ENCODE measurements at places on chromosomes 3 and 15.

DNA sequence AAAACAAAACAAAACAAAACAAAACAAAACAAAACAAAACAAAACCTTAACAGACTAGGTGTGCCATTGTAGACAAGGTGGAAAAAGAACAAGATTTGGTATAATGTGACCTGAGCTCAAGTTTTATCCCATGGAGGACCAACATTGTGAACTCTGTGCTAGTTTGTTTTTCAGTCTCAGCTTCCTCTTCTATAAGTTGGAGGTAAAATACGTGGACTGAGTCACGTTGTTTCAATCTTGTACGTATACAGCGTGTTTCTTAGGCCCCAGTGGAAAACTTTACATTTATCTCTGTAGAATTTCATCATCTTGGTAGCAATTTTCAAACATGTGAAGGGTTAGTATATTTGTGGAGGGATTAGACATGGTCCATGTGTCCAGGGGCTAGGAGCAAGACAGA is 261.6 kb downstream of the CD47 start:
- DNase-seq, result no peak

DNA sequence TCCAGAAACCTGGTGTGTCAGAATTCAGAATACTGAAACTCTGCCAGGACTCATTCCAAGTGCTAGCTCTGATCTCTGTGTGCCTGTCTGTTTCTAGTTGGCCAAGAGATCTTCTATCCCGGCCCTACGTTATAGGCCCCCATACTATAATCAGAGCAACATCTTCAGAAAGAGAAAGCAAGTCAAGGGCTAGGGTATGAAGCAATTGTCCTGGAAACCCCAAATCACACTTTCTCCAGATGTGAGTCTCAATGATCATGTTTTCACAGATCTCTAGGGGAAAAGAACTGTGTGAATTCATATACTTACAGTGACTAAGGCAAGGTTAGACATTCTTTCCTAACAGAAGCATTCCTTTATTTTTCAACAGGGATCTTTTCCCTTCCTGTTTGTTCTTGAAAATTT is 309.7 kb downstream of the SLC9A9 start:
- DNase-seq, result no peak

- DNase-seq, result no peak
These were observed 191.6 kb downstream of the GAP43 start for GRCh38 chr3:115814778-115815380.

GRCh38 chr3:93923006-93923405 is 50.7 kb downstream of the PROS1 start:
- no peak for DNase-seq

- DNase-seq, result no peak
These were observed 73.3 kb upstream of the ATP13A5 start for GRCh38 chr3:193451902-193452301.

GRCh38 chr3:179278932-179279693 is 28.2 kb upstream of the KCNMB3 start:
- no peak for DNase-seq

DNA sequence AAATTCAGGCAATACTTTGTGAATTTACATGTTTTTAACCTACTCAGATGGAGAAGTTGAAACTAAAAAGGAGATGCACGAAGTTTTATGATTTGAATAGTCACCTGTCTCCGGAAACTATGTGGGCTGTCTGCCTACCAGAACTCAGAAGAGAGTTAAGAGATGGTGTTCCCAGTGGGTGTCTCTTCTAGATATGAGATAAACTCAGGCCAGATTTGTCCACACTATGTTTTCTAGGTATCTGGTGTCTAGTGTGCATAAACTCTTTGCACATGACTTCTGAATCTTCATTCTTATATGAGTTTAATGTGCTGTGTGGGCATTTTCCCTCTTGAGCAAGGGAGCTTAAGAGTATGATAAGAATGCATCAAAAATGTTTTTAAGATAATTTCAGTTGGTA is 222.8 kb downstream of the FOXP1 start:
- no peak for DNase-seq

DNA sequence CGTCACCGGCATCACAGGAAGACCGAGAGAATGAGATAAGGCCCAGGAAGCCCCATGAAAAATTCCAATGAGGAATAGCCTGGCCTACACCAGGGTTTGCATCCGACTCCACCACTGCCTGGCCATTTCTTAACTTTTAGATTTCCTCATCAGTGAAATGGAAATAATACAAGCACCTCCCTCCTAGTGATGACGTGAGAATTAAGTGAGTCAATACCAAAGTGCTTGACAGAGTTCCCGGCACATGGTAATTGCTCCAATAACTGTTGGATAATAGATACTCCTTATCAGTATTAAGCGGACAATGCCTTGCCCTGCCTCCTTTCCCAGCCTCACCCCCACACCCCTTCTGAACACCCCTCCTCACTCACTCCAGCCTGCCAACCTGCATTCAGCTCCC is 105.4 kb downstream of the TLE3 start:
- no peak for DNase-seq

GRCh38 chr15:80179025-80179759 is 26.4 kb downstream of the FAH start:
- DNase-seq, result no peak

GRCh38 chr3:166125179-166125578 is 288.0 kb upstream of the BCHE start:
- DNase-seq, result no peak

- no peak for DNase-seq
These were observed 4.9 kb downstream of the MNS1 start for GRCh38 chr15:56460071-56460470.

DNA sequence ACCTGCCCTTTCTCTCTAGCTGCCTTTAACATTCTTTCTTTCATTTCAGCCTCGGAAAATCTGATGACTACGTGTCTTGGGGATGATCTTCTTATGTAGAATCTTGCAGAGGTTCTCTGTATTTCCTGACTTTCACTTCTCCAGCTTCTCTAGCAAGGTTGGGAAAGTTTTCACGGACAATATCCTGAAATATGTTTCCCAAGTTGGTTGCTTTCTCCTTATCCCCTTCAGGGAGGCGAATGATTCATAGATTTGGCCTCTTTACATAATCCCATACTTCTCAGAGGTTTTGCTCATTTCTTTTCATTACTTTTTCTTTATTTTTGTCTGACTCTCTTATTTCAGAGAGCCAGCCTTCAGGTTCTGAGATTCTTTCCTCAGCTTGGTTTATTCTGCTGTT is 62.1 kb upstream of the CCDC54 start:
- DNase-seq, result no peak

- DNase-seq, result no peak
These were observed 18.5 kb downstream of the IGF1R start for GRCh38 chr15:98666841-98667240.

GRCh38 chr3:55567615-55568014 is 80.5 kb upstream of the WNT5A start:
- no peak for DNase-seq

- DNase-seq, result no peak
These were observed 104.9 kb upstream of the NEDD4 start for GRCh38 chr15:56098195-56098863.

GRCh38 chr3:54988838-54989630 is 61.2 kb upstream of the LRTM1 start:
- DNase-seq, result no peak

DNA sequence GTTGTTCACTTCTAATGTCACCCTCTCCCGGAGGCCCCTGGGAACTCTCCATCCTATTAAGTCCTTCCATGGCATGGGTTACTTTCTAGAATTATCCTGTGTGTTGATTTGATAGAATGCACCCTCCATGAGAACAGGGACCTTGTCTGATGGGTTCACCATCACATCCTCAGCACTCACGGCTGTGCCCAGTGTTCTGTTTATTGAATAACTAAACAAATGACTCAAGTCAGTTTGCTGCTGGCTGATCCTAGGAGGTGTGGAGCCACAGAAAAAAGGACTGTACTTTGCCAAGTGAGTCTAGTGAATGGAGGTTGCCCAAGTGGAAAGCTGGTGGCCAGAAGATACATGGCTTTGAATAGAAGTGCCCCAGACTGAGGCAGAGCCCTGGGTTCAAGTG is 48.5 kb upstream of the RAB6B start:
- no peak for DNase-seq

DNA sequence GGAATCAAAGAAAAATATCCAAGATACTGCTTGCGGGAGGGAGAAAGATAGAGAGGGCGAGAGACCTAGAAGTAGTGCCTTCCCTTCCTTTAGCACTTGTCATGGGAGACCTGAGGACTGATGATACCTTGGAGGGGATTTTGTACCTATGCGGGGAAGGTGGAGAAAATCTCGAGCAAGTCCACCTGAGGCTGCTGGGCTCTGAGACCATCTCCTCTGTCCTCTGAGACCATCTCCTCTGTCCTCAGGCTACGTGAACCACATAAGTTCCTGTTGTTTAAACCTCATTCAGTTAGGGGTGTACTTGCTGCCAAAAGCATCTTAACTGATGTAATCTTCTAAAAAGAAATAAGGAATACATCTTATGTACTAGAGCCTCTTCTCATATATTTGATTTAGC is 164.9 kb downstream of the NR2F2 start:
- no peak for DNase-seq

DNA sequence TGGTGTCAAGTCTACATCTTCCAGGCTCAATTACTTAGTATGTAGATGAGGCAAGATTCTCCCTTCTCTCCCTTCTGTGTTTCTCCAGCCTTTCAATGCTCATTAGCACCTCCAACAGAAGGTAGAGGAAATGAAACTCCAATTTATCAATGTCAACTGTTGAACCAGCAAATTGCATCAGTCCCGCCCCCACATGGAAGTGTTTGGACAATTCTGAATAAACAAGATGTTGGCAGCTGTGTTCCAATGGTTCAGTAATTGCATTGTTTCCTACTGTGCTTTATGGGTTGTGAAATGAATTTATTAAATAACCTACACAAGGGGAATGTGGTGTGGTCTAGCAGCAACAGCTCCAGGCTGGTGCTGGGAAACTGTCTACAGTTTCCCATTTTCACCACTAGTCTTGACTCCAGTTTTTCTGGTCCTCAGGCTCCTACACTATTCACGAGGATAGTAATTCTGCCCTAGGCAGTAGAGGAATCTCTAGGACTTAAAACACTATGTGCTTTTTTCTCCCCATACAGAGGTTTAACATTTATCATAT is 91.9 kb downstream of the MB21D2 start:
- DNase-seq, result no peak

DNA sequence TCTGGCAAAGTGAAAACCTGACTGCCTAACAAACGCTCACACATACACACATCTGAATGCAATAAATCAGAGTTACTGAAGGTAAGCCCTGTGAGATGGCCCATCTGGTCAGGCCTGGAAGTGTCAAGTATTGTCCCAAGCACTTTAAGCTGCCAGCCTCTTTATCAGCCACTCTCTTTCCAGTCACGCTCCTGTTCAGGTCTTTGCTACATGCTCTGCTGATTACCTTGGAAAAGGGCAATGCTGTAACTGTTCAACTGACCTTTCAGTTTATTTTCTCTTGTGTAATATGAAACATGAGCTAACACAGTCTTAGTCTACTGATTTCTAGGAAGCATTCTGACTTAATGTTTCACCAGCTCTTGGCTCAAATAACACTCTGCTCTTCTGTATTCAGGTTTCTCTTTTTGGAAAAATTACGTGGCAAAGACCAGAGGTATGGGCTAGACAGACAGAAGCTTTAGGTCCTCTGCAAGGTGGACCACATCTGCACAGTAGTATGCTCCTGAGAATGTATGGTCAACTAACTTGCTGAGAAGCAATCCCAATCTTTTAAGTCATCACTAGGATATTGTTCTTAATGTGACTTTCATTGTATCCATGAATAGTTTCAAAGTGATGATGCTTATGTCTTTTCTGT is 44.5 kb downstream of the GBE1 start:
- peak; percentile 16 for DNase-seq

DNA sequence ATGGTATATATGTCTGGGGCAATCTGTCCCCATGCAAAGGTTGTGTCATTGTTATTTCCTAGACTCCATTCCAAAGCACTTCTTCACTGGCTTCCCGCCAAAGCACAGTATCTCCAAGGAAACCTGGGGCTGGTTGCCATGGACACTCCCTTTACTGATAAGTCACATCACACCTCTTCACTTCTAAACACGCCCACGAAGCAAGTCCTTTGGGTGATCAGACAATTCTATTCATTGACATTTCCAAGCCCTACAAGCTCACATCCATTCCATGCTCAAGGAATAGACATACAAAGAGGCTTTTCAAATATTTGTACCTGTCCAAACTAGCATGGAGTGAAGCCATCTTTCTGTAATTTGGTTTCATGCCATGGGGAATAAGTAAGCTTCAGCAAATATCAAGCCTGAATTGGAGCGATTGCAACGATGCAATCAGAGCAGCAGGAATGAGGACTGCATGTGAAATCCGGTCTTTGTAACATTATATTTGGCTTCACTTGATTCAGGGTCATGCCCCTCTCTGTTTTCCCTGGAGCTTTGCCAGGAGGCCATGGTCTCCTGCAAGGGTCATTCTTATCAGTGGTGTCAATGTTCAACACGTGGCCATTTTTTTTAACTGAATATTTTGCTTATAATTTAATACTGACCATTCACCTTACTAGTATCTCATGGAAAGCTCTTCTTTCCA is 201.6 kb upstream of the TMC3 start:
- DNase-seq, result peak; percentile 17

GRCh38 chr15:69891070-69891536 is 206.6 kb downstream of the TLE3 start:
- no peak for DNase-seq

GRCh38 chr3:120218981-120219380 is 66.0 kb downstream of the GPR156 start:
- no peak for DNase-seq

DNA sequence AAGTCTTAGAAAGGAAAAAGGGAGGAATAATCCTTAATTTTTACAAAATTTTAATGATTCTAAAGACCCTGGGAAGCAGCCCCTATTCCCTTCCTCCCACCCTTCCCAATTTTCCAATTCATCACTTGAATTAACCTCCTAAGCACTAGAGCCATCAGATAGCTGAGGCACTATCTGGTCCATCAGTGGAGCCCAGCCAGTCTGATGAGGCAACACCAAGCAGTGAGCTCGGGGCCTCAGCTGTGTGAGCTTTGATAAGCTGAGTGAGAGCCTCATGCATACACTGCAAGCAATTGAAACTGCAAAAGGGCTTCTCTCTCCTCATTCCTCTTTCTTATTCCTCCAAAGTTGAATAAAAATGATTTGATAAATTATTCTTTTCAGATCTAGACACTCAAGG is 31.9 kb downstream of the TUSC7 start:
- DNase-seq, result no peak

- DNase-seq, result no peak
These were observed 871.2 kb upstream of the NR2F2 start for GRCh38 chr15:95459273-95459672.

GRCh38 chr15:67968966-67969365 is 85.1 kb upstream of the PIAS1 start:
- DNase-seq, result peak; percentile 99

DNA sequence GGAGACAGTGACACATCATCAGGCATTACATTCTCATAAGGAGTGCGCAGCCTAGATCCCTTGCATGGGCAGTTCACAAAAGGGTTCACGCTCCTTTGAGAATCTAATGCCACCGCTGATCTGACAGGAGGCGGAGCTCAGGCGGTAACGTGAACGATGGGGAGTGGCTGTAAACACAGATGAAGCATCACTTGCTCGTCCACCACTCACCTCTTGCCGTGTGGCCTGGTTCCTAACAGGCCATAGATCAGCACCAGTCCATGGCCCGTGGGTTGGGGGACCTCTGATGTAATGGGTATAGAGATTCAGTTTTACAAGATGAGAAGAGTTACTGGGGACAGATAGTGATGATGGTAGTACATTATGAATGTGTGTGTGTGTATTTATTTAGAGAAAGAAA is 63.0 kb downstream of the FRMD5 start:
- no peak for DNase-seq

GRCh38 chr3:105686278-105686897 is 182.4 kb downstream of the CBLB start:
- DNase-seq, result peak; percentile 4
